Kidney epithelial cell (primary cell): ENCODE measurements at places on chromosomes 5 and 9. TPM values are rescaled to one million over a fixed set of nuclear protein-coding genes. Genes with fewer than 3 reads are reported as not detected.

DNA sequence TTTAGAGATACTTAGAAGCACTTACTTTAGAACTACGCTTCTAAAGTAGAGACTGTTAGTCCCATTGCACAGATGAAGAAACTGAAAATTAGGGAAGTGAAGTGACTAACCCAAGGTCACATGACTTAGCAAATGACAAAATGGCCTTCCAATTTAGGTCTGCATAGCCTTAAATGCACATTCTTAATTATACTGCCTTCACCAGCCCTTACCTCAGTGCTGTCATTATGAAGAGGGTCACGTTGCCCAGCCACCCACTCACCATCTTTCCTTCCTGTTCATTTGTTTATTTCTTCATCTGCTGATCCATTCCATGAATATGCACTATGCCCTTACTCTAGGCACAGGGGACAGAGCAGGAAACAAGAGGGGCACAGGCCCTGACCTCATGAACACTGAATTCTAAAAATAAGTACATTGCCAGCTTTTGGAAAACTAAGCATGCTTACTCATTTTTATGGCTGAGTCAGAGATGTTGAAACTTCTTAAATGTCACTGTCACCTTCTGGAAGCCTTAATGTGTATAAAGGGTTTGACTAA, 8.6 kb downstream of the HAVCR2 start:
- peak; percentile 19 for DNase-seq

- DNase-seq = no peak
These were observed 44.7 kb upstream of the CRHBP start for GRCh38 chr5:76908166-76908565.

DNA sequence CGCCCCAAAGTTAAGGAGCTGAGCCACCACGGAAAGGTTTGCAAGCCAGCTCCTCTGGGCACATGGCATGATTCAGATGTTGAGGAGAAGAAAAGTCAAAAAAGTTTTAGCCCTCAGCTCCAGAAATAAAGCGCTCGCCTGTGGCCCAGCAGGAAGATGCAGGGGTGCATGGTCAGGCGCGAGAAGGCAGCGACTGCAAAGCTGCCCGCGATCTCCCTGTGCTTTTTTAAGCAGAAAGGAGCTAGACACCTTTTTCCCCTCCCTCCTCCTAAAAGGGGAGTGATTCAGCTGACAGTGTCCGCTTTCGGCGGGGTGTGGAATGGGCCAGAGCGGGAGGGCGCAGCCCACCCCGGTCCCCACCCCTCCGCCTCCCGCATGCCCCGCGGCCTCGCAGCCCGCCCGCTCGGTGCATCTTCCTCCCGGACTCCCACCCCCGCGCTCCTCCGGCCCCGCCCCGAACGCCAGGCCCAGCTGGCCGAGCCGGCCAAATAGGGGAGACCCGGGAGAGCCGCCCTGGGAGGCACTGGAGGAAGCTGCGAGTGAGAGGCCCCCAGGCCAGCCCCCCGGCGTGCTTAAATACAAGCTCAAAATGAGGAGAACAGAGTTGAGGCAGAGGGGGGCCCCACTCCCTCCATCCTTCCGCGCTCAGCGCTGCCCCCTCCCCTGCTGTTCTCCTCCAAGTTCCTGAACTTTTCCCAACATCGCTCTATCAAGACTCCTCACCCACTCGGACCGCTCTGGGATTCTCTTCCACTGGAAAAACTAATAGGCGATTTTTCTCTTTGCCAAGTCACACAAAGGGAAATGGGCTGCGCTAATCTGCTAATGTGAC, at the start of gene ADAMTS12:
ADAMTS12 (minus strand) TSS at position 203 of the 832 bp plus-strand sequence; CDS start at position 69, 134 bp downstream.
- no peak for DNase-seq

The FRMPD1 gene
- total RNA-seq = 0.04 TPM in 1 of 2 replicates, not detected in the other

The SOHLH1 gene
- not detected in 2 replicates for total RNA-seq
